ENCODE measurements at places on chromosomes 16 and 17.

DNA sequence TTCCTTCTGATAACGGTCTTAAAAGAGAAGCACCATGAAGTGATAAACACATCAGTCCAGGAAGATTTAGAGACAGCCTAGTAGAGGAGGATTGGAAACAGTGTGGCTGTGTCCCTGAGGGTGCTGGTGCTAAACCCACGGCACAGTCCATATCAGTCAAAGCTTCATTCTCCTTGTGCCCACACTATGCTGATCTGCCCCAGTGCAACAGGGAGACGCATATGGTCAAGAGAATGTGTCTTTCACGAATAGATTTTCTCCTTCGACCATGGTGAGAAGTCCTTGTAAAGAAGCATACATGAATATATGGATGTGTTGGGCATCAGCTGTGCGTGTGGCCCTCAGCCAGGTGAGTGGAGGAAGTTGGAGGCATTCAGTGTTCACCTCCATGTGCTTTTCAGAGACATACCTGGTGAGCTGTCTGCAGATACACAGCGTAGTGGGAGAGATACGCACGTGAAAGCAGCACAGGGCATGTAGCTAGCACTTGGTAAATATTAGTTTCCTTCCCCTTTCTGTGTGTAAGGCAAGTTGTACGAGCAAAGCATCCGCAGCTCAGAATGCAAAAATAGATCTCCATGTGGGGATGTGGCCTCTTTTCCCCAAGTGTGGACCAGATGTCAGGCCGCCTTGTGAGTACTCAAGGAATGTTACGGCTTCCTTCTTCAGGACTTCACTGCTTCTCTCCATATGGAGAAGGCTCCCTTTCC, 29.4 kb downstream of the HLF start:
- DNase-seq: no peak

- no peak for DNase-seq
Observed at GRCh38 chr17:28347261-28347891, 10.0 kb downstream of the POLDIP2 start.

DNA sequence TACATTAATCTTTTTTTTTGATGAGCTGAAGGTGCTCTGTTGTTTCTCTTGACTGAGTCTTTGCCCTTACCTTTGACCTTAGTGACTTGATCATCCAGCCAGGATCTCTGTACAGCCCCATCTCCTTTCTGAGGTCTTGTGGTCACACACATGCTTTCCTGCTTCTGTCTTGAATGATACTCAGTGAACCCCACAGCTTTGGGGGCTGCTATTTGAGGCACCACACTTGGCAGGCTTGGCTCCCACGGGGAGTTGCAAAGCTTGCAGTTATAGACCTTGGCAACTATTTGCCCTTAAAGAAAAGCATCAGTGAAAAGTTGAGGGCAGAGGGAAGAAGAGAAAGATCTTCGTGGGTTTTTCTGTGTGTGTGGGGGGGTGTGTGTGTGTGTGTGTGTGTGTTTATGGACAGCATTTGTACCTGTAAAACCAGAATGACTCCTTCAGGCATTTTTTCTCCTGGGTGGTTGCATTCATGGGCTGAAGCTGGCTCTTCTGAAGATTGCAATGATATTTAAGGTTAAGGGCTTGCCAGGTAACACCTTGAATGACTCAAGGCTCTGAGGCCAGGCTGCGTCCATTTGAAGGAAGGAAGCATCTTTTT, 101.6 kb downstream of the MSI2 start:
- no peak for DNase-seq

DNA sequence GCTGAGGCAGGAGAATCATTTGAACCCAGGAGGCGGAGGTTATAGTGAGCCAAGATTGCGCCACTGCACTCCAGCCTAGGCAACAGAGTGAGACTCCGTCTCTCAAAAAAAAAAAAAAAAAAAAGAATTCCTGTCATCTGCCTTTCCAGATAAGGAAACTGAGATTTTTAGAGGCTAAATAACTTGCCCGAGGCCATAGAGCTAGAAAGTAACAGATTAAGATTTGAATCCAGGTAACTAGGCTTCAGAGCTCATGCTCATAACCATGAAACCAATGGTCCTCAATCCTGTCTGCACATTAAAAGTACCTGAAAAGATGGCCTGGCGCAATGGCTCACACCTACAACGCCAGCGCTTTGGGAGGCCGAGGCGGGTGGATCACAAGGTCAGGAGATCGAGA, 9.5 kb downstream of the NCBP3 start:
- DNase-seq: no peak

DNA sequence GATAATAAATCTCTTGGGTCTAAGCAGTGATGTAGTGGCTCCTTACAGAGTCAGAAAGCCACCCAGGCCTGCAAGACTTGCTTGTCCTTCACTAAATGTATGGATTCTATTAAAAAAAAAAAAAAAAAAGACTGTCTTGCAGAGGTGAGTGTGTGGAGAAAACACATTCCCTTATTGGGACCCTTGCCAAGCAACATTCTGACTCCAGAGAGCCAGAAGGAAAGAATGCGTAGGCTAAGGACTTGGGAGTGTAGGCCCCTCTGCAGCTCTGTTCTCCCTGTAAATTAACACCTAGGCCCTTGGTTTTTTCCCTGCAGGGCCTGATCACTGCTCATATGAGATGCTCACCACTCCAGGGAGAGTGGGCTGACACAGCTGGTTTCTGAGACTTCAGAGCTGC, 17.8 kb downstream of the SCPEP1 start:
- DNase-seq: no peak

DNA sequence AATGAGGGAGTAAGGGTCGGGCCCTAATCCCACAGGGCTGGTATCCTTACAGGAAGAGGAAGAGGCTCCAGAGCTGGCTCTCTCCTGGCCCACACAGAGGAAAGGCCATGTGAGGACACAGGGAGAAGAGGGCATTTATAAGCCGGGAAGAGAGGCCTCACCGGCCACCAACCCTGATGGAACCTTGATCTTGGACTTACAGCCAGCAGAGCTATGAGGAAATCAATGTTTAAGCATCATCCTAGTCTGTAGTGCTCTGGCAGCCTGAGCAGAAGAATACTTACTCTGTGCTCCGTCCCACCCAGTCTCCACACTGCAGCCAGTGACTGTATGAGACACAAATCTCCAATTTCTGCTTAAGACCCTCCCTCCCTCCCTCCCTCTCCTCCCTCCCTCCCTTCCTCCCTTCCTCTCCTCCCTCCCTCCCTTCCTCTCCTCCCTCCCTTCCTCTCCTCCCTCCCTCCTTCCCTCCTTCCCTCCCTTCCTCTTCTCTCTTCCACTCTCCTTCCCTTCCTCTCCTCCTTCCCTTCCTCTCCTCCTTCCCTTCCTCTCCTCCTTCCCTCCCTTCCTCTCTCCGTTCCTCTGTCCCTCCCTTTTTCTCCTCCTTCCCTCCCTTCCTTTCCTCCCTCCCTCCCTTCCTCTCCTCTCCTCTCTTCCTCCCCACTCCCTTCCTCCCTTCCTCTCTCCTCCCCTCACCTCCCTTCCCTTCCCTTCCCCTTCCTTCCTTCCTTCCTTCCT, 8.9 kb upstream of the TMEM220 start:
- DNase-seq: no peak

DNA sequence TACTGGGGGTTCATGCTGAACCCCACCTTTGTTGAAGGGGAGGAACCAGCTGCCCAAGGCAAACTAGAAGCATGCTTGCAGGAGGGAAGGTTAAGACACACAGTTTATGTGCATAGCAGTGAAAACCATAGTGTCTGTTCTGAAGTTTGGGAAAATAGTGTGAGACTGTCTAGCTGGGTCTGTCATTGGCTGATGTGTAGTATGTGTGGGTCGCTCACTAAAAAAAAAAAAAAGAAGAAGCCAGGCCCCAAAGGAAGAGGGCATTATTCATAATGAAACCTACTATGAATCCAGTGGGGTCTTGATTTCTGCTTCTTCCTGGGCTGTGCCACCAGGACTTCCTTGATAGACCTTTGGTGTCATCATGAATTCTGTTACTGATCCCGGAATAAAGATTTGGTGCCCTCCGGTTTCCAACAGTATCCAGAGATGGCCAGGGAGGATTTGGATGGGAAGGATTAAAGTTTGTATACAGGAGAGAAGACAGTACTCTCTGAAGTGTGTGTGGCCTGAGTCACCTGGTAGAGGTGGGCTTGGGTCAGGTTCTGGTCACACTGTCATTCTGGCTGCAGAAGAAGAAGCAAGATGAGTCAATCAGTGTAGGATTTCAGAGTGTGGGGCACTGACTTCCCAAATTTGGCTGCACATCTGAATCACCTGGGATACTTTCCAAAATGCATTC, 220.3 kb downstream of the PRKCA start:
- DNase-seq: no peak

DNA sequence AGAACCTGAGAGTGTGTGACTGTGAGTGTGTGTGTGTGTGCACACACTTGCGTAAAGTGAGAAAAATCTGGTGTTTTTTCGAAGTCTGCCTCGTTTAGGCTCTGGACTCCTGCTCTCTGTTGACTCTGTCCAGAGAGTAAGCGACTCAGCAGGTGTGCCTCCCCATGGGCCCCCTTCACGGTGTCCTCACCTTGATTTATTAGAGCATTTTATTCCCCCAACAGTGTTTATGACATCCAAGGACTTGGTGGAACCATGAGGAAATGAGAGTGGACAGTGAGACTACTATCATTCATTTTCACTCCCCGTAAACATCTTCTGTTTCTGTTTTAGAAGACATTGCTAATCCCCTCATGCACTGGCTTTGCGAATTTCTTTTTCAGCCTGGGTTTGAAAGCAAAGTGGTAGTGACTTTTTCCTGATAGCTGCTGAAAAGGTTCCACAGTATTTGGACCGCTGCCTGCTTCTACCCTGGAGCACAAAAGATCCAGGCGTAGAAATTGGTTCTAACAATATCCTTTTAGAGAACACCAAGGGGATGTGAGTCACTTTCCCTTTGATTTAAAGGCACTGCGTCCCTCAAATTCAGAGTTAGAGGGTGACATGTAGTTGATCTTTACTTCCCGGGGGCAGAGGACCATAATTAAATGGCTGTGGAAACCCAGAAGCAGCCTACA, 218.2 kb downstream of the WWOX start:
- DNase-seq: no peak

DNA sequence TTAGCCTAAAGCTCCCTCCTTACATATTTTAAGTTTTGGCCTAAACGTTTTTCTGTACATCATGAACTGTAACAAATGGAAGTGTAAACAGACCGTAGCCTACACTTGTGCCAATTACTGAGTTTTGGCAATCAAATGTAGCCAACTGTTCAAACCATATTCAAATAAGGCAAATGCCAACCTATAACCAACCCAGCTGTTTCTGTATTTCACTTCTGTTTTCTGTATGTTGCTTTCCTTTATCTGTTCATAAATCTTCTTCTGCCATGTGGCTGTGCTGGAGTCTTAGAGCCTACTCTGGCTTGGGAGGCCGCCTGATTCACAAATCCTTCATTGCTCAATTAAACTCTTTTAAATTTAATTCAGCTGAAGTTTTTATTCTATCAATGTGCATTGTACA, 6.9 kb upstream of the C16orf78 start:
- DNase-seq: no peak
